RPMI7951 (cell line): ENCODE measurements at places on chromosomes 6 and 20.

- DNase-seq: peak; percentile 82
Measured at GRCh38 chr20:10376270-10377075, 57.5 kb downstream of the MKKS start.

- no peak for DNase-seq
Measured at GRCh38 chr20:57327820-57328219, 1.8 kb upstream of the SPO11 start.

- DNase-seq: no peak
Measured at GRCh38 chr6:112835078-112835477, 487.9 kb downstream of the RFPL4B start.

- peak; percentile 74 for DNase-seq
Measured at GRCh38 chr20:62953839-62954703, 1.6 kb downstream of the SLC17A9 start.

GRCh38 chr20:7375905-7376304 is 564.4 kb downstream of the HAO1 start:
- peak; percentile 33 for DNase-seq

GRCh38 chr6:20797597-20797996 is 263.3 kb downstream of the CDKAL1 start:
- no peak for DNase-seq

GRCh38 chr20:54132612-54133433 is 41.0 kb downstream of the CYP24A1 start:
- peak; percentile 99 for DNase-seq

DNA sequence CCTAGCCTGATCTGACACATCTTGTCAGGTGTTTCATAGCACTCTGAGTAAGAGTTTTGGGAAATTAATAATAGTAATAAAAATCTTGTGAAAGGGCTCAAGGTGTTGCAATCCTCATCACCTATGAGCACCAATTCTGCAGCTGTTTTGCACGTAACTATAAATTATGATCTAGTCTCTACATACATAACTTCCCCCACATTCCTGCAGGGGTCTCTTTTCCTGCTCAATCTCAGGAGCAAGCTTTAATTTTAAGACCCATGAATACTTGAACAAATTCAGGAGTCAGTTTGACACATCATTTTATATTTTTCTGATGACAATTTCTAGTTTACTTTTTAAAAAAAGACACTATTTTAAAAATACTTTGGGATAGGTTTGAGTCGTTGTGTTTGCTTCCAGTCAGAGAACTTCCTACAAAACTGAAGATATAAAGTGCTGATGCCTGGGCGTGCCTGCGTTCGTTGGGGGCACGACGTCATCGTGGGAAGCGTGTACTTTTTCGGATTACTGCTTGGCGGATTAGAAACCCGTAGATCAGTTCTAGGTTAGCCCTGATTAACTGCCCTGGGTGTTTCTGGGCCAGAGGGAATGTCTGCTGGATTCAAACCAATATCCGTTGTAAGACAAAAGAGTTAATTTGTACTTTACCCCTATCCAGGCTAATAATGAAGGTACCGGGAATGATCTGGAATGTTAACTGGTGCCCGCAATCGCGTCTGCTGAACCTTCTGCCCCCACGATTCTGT is 1.0 kb upstream of the E2F3 start:
- DNase-seq: peak; percentile 40

- DNase-seq: no peak
Measured at GRCh38 chr6:150906641-150907326, 41.3 kb downstream of the MTHFD1L start.

- no peak for DNase-seq
Measured at GRCh38 chr6:111444794-111445193, 38.2 kb downstream of the REV3L start.

DNA sequence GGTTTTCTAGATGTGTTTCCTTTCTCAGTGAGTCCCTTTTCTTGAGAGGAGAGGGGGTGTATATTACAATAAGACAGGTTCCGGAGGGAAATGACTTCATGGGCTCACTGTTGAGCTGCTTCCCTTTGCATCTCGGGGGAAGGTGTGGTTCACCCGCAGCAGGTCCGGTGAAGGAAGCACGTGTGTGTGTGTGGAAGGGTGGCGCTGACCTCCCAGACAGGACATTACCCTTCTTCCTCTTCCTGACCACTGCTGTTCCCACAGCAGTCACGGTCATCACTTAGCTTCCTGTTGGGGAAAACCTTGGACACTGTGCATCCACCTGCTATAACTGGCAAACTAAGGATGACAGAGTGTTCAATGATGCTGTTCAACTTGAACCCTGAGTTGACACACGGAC is 83.6 kb downstream of the PLEKHG1 start:
- no peak for DNase-seq

DNA sequence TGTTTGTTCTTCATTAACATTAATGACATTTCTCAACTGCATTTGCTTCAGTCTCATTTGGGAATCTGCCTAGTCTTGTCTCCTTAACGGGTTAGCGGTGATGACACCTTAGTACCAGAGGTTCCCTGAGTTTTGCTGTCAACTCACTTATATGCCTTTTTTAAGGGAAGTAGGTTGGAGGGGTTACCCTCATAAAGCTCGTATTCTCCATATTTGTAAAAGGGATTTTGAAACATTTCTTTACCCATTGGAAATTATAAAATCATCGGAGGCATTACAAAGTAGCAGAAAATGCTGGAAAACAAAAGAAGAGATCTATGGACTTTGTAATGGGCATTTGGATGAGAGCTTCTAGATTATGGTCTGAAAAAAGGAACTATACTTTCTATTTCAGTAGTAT is 88.7 kb upstream of the PRDM1 start:
- no peak for DNase-seq
